ENCODE measurements at places on chromosomes 6 and 20.

DNA sequence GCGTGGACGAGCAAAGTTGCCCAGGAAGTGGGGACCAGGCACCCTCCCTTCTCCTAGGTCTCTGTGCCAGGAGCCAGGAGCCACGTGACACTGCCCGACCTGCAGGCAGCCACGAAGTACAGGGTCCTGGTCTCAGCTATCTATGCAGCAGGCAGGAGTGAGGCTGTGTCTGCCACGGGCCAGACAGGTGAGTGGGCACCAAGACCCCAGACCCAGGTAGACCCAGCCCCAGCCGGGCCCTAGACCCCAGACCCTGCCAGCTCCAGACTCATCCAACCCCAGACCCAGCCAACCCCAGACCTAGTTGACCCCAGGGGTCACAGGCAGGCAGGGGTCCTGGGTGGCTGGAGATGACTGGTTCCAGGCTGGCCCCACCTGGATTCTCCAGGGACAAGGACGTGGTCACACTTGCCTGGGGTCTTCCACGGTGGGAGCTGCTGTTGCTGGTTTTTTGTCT is 21.1 kb downstream of the COL20A1 start:
- DNase-seq = no peak

GRCh38 chr6:118875672-118876071 is 18.3 kb upstream of the ASF1A start:
- DNase-seq = no peak

DNA sequence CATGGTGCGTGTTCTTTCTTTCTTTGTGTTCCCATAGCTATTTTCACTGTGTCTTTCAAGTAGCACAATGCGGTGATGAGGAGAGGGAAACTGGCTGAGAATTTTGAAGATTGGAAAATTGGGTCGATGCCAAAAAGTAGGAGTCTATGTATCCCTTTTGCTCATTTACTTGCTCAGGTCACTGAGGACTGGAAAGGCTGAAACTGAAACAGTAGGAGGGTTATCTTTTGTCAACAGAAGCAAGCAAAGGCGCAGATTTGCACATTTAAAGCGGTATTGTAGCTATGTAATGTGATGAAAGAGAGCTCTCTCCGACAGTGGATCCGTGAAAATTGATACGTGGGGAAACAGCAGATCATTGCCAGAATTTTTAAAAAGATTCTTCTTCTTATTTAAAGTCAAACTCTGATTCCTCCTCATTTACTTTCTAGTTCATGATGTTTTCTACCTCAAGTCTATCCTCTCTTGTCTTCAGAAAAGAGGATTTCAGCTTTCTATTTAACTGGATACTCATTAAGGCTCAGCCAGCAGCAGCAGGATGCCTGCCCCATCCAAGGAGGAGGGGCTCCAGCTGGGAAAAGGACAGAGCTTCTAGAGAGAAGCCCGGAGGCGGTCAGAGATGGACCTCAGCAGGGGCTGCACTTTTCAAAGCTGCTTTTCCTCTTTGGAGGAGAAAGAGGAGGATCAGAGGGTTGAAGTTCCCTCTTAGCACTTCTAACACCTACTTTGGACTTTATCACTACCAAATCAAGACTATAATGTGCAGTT is 15.9 kb upstream of the FYN start:
- DNase-seq = no peak

GRCh38 chr20:8935878-8936277 is 133.0 kb upstream of the PLCB4 start:
- no peak for DNase-seq

- DNase-seq = no peak
Measured at GRCh38 chr20:33418033-33418432, 16.7 kb upstream of the CDK5RAP1 start.

DNA sequence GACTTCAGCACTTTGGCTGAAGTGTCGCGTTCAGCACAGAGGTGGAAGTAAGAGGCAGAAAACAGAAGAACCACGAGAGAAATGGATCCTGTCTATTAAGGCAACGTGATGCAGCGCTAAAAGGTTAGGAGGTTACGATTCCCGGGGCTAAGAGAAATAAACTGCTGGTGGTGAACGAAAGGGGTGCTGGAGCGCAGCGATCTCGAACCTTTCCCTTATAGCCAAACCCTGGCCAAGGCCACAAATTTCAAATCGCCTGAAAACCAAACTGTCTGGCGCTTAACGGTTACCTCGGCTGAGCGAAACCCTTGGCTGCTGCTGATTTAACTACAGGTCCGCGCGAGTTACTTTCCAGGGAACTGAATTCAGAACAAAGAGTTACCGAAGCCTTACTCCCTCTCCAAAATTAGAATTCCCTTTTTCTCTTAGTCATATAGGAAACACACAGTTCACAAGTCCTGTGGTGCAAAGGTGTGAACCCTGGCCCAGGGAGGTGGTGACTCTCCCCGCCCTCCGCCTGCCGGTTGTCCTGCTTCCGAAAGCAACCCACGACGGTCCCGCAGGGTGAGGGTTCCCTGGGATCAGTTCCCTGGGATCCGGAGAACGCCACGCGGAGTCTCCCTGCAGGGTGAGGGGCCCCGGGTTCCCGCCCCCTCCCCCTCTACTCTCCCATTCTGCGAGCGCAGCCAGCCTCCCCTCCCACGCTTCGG is 1.3 kb upstream of the SLC35D3 start:
- DNase-seq = no peak

- no peak for DNase-seq
Measured at GRCh38 chr20:10954137-10954840, 280.5 kb upstream of the JAG1 start.

DNA sequence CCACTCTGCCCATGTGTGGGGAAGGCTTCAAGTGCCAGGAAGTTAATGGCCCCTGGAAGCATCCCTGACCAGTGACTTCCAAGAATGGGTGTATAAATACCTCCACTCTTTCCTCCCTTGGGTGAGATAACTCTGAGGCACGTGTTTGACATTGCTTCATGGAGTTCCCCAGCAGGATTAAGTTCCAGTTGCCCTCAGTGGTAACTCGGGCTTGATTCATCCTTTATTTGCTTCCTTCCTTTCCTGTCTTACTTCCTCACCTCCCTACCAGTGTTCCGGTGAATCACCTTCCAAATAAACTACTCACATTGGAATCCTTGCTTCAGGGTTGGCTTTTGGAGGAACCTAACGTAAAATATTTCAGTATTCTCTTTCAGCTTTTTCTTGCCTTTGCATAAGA is 84.6 kb upstream of the JAG1 start:
- DNase-seq = no peak

- no peak for DNase-seq
Measured at GRCh38 chr6:36492621-36493020, 49.8 kb downstream of the KCTD20 start.

DNA sequence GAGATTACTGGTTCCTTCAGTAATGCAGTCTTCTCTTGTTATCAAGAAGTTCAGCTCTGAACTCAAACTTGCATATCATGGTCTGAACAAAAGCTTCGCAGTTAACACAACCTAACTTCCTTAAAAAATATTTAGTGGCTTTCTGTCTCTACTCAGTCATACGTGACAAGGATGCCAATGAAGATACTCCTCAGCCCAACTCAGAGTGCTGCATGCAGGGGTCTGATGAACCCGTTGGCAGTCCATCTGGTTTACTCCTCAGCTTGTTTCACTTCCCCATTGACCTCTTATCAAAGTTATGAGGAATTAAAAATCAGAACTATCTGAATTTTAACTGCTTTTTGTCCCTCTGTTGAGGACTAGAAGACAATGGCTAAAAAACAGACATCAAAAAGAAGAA is 56.6 kb upstream of the RIN2 start:
- DNase-seq = no peak

DNA sequence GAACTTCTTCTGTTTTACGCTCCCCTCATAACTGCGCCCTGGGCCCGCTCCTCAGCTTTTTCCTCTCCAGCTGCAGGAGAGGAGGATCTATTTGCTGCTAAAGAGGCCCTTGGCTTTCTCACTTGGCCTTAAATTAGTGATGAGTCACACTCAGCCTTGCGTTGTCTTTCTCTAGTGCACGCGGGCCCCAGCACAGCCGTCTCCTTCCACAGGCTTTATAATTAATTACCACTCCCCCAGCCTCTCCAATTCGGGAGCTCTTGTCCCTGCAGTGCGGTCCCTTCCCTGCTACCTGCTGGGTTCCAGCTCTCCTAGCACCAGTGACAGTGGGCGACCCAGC is 25.2 kb downstream of the PACSIN1 start:
- DNase-seq = no peak

DNA sequence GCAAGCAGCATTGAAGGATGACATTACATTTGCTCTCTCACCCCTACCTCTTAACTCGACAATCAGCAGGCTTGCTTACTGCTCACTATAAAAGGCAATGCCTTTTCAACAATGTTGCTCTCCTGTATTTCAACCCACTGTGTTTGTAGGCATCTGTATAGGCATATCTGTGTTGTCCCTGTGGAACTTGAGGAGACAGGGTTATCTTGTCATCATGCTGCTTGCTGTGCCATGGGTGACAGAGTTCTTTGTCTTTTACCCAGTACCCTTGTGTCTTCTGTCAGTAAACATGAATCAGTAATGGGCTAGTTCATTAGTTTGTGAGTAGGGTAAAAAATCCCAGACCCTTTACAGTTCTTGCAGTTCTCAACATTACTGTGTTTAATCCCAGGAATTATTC is 25.2 kb downstream of the PHF3 start:
- DNase-seq = no peak

- no peak for DNase-seq
Measured at GRCh38 chr20:22385602-22386305, 198.6 kb downstream of the FOXA2 start.

DNA sequence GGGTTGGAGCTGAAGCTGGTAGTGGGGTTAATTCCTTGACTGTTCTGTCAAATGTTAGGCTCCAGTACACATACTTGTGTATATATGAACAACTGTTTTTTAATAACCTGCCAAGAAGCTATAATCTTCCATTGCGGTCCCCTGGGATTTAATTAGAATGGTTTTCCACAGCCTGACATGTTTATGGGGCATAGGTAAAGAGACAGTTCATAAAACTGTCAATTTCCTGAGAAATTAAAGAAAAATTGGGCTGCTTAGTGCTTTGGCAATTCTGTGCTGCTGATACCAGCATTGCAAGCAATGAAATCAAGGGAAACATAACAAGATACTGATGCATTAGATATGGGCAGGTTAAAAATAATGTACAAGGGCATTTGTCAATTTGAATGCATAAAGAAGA is 314.1 kb upstream of the SLC35B3 start:
- no peak for DNase-seq

- no peak for DNase-seq
Measured at GRCh38 chr20:38152175-38152620, 12.9 kb downstream of the TGM2 start.

DNA sequence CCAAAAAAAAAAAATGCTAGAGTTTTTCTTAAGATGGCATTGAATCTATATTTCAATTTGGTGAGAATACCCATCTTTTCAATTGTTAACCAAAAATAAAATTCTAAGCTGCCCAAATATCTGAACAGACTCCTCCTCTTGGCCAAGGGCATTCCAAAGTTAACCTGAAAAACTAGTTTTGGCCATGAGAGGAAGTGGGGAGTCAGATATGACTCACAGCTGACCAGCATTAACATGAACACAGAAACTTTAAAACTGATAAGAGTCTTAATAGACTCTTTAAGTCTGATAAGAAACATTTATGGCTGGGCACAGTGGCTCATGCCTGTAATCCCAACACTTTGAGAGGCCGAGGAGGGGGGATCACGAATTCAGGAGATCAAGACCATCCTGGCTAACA is 171.3 kb downstream of the FAXC start:
- DNase-seq = no peak

DNA sequence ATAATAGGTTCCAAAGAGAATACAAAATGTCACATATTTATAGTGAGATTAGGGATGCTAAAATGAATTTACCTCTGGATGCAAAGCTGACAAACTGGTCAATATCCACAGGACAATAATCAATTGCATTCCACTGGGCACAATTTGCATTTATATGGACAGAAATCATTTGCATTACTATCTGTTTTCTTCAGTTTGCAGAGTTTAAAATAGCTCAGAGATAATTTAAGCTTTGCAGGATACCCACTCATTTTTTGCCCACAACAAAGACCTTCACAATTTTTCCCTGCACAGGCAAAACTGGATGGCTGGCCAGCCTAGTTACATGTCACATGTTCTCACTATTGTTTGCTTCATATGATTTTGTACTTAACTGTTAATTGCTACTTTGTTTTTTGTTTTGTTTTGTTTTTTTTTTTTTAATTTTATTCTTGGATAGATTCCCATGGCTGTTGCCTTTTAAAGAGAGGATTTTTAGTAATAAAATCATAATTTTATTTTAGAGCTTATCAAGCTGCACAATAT is 483.5 kb downstream of the UTRN start:
- DNase-seq = no peak

GRCh38 chr6:14841901-14842421 is 403.9 kb upstream of the JARID2 start:
- DNase-seq = no peak

GRCh38 chr6:34340906-34341480 is 51.5 kb downstream of the NUDT3 start:
- no peak for DNase-seq

- DNase-seq = no peak
Measured at GRCh38 chr20:34850969-34851368, 21.7 kb downstream of the GGT7 start.

DNA sequence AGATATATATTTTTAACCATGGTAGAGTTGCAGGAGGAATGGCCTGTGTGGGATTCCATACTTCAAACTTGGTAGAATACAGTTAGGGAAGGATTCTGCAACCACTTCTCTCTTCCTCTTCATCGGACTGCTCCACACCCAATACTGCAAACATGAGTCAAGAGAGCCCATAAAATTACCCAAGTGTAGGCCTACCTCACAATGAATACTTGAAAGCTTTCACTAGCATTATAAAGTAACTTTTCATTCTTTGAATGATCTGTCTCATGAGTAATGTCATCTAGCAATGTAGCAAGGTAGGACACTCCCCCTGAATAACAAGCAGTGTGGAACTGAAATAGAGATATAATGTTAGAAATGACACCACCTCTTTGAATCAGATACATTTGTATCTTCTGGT is 79.4 kb downstream of the FOXC1 start:
- DNase-seq = no peak

DNA sequence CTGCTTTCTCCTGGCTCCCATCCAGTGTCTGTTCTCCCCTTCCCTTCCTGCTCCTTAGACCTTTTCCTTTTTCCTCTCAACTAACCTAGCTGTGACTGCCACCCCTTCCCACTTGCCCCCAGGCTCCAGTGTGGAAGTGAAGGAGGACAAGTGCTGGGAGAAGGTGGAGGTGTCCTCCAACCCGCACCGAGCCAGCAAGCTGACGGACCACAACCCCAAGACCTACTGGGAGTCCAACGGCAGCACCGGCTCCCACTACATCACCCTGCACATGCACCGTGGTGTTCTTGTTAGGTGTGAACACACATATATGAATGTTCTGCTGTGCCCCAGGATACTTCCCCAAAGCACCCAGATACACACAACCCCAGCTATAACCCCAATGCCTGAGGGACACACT is 18.5 kb downstream of the CUL9 start:
- no peak for DNase-seq

All from T-helper 2 cell treated with Interferon-gamma antibody and Interleukin-4, amounts not matched to agents 5 μg/mL and 100 μg/mL, for 36 hours (primary cell).